ENCODE measurements at places on chromosomes 3 and 15. TPM values are rescaled to one million over a fixed set of nuclear protein-coding genes. Genes with fewer than 3 reads are reported as not detected.

TP63 gene
- total RNA-seq: 0.16 TPM

CYP11A1 gene
- not detected for total RNA-seq

ROBO1 gene
- 47.8 TPM for total RNA-seq

CKMT1A gene
- total RNA-seq: not detected

OXTR gene
- total RNA-seq: 4.3 TPM

CISH gene
- total RNA-seq: 2.7 TPM

TRPM1 gene
- total RNA-seq: not detected

SLC24A5 gene
- total RNA-seq: not detected

KLHL40 gene
- not detected for total RNA-seq

NUDT16 gene
- total RNA-seq: 8.1 TPM

OR5H14 gene
- total RNA-seq: not detected

GOLGA6B gene
- not detected for total RNA-seq

VIPR1 gene
- total RNA-seq: 1.2 TPM

AP4E1 gene
- total RNA-seq: 9.2 TPM

DZIP1L gene
- total RNA-seq: 13.3 TPM

CHRNA3 gene
- not detected for total RNA-seq

ATP2B2 gene
- not detected for total RNA-seq

CCNB2 gene
- 36.6 TPM for total RNA-seq

SETMAR gene
- total RNA-seq: 14.1 TPM

AGBL1 gene
- not detected for total RNA-seq

LYZL4 gene
- not detected for total RNA-seq

FOXB1 gene
- total RNA-seq: not detected

GOLGA6L4 gene
- total RNA-seq: 0.56 TPM

THAP10 gene
- 3.1 TPM for total RNA-seq

HGD gene
- total RNA-seq: 0.13 TPM

SPATA12 gene
- total RNA-seq: not detected

PRSS50 gene
- total RNA-seq: not detected

ZKSCAN7 gene
- total RNA-seq: 7.1 TPM

SERINC4 gene
- total RNA-seq: not detected

AVEN gene
- total RNA-seq: 6.8 TPM

ADAMTS9 gene
- total RNA-seq: 34.4 TPM

UBXN7 gene
- 8.3 TPM for total RNA-seq

SNAP23 gene
- total RNA-seq: 70.7 TPM

FAM174B gene
- 0.16 TPM for total RNA-seq

GASK1A gene
- 1.1 TPM for total RNA-seq

VEPH1 gene
- total RNA-seq: 46.0 TPM

CRYGS gene
- 1.0 TPM for total RNA-seq

FBXO40 gene
- not detected for total RNA-seq

CHRNA7 gene
- 1.2 TPM for total RNA-seq

GOLGA8T gene
- total RNA-seq: not detected

FAN1 gene
- total RNA-seq: 7.6 TPM

ZNF385D gene
- total RNA-seq: 0.40 TPM

FGF12 gene
- 2.9 TPM for total RNA-seq

C3orf20 gene
- not detected for total RNA-seq

ERICH6 gene
- total RNA-seq: 0.48 TPM

ACTRT3 gene
- 3.9 TPM for total RNA-seq

SLC22A14 gene
- not detected for total RNA-seq

AADAC gene
- 1.3 TPM for total RNA-seq

ZXDC gene
- total RNA-seq: 17.5 TPM

TUSC7 gene
- not detected for total RNA-seq

All from epithelial cell of alveolus of lung (primary cell).